ENCODE measurements at places on chromosomes 11 and 22.

GRCh38 chr11:75087319-75088305 lies 9.1 kb downstream of the OR2AT4 start:
- DNase-seq, result no peak

GRCh38 chr11:24560324-24560723 lies 63.5 kb downstream of the LUZP2 start:
- DNase-seq, result no peak

GRCh38 chr11:126311401-126312291 lies 7.8 kb downstream of the DCPS start:
- no peak for DNase-seq

GRCh38 chr11:47101406-47101805 lies 75.3 kb downstream of the ARFGAP2 start:
- DNase-seq, result no peak

- no peak for DNase-seq
These were observed 57.5 kb upstream of the THY1 start for GRCh38 chr11:119480380-119481020.

- no peak for DNase-seq
These were observed 9.0 kb downstream of the CDON start for GRCh38 chr11:126053415-126054286.

DNA sequence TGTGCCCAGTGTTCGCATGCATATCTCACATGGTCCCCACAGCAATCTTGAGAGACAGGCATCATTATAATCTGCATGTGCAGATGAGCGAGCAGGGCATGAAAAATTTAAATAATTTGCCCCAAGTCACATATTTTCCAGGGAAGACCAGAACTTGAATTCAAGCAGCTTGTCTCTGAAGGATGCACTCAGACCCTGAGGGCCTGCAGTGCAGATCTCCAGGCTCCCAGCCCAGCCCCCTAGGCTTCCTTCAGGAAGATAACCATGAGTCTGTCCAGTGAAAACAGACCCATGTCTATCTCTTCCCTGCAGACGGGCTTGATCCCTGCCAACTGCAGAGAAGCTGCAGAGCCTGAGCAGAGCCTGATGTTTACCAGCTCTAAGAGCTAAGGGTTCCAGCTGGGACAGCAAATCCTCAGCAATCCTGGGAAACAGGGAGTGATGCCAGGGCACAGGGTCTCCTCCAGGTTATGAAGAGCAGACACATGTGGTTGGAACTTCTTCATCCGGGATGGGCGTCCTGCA lies 55.1 kb downstream of the NAV2 start:
- DNase-seq, result no peak

- no peak for DNase-seq
These were observed 59.9 kb upstream of the SHISAL1 start for GRCh38 chr22:44372611-44373010.

- DNase-seq, result no peak
These were observed 29.4 kb downstream of the PPARA start for GRCh38 chr22:46179748-46180147.

- no peak for DNase-seq
These were observed 44.8 kb upstream of the ISX start for GRCh38 chr22:35021161-35021560.

- DNase-seq, result peak; percentile 73
These were observed 30.4 kb downstream of the PACS1 start for GRCh38 chr11:66100272-66101065.

DNA sequence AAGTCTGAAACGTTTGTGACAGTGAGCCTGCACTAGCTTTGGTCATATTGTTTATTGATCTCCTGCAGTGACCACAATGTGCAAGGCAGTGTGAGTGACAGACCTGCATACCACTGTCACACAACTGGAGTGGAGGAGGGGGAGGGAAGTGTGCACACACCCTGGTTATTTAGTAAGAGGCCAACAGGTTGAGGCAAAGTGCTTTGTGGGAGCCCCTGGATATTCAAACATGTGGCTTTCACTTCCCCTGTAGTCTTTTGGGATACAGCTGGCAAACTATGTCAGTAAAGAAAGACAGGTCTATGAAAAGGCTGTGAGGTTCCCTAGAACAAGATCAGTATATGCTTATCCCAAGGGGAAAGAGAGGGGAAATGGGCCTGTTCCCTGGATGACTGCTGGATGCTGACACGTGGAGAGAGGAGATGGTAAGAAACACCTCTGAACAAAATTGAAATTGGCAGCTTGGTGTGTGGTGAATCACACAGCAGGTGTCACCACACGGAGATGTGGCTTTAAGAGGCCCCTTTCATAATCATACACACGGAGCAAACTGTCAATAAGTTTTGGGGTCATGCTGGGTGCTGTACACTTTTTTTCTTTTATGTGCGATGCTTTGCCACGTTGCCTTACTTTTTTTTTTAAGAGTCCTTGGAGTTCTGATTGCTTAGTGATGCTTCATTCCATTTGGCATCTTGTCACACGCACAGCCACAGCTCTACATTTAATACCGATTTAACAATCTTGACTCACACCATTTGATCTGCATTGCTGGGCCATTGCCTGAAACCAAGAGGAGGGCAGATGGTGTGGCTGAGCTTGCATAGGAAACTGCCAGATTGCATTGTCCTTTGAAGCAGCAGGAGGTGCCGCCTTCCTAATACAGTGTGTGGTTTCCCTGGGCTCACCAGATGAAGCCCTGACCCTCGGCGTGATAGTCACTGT lies 11.3 kb downstream of the OSBP2 start:
- DNase-seq, result peak; percentile 88

- DNase-seq, result no peak
These were observed 11.6 kb upstream of the GAB2 start for GRCh38 chr11:78429209-78429608.

DNA sequence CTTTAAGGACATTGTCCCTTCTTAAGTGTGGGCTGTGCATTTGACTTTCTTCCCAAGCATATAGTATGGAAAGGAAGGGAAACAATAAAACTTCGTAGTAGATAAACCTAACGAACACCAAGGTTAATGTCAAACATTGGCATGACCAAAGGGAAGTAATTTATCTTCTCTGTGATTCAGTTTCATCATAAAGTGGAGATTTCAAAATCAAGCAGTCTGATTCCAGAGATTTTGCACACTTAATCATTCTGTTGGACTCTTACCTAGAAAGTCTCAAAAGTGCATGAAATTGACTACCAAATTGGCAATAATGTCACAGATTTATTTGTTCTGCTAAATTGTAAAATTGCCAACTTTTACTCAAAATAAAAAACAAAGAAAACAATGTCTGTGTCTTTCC lies 559.7 kb downstream of the JRKL start:
- no peak for DNase-seq

DNA sequence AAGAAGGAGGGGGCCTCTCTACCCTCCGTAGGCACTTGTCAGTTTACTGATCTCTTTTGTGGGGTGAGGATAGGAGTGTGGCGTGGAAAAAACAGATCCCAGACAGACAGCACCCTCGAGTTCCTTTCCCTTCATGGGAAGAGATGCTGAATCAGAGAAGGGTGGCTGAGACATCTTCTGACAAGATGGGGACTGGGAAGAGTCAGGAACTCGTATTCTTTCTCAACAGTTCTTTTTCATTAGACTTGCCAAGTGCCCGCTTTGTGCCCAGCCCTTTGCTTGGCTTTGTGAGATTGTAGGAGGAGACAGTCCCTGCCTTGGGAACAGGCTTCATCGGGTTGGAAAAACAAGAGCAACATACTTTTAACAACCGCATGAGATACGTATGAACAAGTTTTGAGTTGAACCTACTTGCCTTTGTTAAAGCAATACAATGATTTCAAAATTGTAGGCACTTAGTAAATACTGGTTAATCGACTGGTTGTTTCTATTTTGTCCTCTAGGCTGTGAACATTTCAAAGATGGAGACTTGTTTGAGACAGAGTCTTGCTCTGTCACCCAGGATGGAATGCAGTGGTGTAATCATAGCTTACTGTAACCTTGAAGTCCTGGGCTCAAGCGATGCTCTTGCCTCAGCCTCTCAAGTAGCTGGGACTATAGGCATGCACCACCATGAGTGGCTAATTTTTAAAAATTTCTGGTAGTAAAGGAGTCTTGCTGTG lies 1.1 kb downstream of the RRM1 start:
- DNase-seq, result no peak

GRCh38 chr11:78194490-78194889 lies 5.8 kb downstream of the USP35 start:
- DNase-seq, result no peak

DNA sequence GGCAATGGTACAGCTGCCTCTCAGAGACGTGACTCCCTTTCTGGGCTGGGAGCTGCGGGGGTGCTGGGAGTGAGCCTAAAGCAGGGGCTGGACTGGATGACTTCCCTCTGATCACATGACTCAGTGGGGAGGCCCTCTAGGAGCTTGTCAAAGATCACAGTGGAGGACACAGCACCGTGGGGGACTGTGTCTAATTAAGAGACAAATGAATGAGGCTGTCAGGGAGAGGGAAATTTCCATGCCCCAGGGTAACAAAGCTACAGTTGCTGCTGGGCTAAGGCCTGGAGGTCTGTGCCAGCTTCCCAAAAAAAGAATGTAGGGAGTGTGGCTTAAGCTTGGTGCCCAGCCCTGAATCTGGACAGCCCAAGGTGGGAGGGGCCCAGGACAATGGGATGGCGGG lies 262.8 kb upstream of the PLET1 start:
- peak; percentile 29 for DNase-seq

DNA sequence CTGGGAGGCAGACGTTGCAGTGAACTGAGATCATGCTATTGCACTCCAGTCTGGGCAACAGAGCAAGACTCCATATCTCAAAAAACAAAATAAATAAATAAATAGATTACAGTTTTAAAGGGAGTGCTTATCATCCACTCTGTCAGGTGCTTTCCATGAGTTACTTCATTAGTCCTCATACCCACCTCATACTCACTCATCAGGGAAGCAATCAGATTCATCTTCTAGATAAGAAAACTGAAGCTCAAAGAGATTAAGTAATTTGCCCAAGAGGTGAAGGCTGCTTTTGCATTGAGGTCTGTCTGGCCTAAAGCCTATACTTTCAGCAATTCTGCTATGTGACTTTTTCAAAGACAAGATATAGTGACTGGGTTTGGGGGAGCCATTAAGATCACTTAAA lies 101.0 kb downstream of the RASSF10 start:
- no peak for DNase-seq

DNA sequence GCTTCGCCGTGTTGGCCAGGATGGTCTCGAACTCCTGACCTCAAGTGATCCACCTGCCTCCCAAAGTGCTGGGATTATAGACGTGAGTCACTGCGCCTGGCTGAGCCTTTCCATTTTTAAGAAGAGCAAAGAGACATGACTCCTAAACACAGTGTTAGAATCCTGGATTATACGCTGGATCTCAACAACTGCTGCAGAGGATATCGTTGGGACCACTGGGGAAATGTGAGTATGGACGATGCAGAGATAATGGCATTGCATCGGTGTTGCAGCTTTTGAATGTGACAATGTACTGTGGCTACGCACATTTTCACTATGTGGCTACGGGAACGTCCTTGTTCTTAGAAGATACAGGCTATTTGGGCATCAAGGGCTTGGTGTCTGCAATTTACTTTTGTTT lies 6.2 kb downstream of the MRGPRF start:
- no peak for DNase-seq

DNA sequence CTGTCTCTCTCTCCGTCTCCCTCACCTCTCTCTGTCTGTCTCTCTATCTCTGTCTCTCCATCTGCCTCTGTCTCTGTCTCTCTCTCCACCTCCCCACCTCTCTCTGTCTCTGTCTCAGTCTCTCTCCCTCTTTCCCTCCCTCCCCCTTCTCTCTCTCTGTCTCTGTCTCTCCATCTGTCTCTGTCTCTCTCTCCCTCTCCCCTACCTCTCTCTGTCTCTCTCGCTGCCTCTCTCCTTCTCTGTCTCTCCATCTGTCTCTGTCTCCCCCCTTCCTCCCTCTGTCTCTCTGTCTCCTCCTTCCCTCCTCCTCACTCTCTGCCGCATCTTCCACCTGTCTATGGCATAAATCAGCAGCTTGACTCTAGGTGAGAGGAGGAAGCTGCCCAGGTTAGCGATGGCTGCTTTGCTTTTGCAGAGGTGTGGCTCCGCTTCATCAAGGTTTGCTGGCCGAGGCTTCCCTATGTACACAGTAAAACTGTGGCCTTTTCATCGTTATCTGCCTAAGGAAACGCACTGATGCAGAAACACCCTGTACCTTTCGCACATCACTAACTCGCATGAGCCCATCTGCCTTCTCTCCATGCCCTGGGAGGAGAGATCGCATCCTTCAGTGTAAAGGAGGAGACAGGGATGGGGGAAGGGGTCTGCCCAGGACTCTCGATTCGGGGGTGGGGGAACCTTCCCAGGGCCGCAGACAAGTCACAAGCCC lies 44.5 kb downstream of the ANO1 start:
- no peak for DNase-seq

DNA sequence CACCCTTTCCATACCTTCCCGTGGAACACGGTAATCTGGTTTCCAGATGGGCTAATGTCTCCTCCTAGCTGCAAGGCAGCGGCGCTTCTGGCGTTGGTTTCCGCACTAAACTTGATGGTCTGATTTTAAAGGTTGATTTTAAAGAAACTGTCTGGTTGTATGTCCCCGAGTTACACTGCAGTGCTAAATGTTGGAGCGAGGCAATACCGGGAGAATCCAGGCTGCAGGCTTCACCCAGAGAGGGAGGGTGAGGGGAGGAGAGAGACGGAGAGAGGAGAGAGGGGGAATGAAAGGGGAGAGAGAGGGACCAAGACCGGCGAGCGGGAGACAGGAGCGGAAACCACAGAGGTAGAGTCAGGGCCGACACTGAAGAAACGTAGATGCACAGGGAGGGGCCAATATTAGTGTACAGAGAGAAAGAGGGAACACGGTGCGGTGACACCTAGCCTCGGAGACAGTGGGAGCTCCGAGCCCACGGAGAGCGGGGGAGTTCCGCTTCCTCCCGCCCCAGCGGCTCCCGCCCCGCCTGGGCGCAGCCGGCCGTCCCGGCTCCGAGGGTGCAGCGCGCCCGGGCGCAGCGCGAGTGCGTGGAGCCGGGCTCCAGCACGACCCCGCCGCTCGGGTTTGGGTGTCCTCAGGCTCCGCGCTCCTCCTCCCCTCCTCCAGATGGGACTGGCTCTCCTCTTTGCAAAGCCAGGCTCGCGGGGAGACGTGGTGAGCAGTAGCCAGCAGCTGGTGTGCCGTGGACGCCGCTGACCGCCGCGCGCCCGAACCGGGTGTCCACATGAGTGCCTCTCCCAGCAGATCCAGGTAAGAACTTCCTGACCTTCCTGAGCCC lies 71.9 kb upstream of the GRAMD1B start:
- DNase-seq, result peak; percentile 68

- no peak for DNase-seq
These were observed 57.5 kb downstream of the BCR start for GRCh38 chr22:23237841-23238240.

DNA sequence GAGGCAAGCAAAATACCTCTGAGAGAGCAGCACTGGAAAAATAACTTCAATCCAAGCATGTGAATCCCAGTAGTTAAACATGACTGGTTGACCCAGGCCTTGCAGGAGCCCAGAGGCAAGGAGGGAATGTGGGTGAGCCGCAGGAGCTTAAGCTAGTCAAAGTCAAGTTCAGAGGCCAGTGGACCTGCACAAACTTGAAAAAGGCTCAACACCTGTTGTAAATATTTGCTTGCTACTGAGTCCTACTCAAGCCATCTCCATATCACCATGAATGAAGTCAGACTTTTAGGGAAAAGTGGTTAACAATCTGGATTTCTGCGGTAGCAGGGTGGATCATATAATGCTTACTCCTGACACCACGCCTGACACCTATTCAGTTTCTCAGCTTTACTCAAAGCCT lies 4.8 kb upstream of the CAT start:
- DNase-seq, result no peak
